ENCODE measurements at places on chromosomes 7 and 10. TPM values are rescaled to one million over a fixed set of nuclear protein-coding genes. Genes with fewer than 3 reads are reported as not detected.
A peak's percentile ranks its signal among the peaks of the same experiment; 100 is the strongest.

DNA sequence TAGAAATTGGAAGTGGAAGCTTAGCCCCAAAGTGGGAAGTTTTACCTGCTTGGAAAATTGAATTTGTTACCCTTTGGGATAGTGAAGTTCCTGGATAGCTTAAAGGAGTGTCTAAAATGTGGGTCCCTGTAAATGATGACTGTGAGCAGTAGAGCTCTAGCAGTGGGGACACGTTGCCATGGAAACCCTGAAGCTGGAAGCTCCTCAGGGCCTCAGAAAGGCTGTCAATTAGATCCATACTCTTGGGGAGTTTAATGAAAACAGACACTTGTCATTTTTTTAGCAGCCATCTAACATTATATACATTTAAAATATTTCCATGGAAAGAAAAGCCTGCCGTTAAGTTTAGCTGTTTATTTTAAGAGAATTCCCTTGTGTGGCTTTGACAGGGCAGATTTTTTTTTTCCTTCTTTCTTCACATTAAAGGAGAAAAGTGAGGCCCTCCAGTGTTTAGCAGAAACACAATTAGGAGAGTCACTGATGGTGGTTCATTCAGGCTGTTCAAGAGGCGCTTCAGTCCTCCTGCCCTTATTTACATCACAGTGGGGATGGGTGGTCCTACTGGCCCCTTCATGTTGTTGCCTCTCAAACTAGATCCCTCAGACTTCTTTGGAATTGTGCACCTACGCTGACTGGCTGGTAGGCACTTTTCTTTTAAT, 518.4 kb downstream of the CCSER2 start:
- no peaks in the 10 kb centered on the region for H3K4me1 ChIP-seq
- no peaks in the 10 kb centered on the region for H3K36me3 ChIP-seq
- H3K27me3 ChIP-seq, result no peaks in the 10 kb centered on the region
- no peak overlapping the region for H3K4me3 ChIP-seq

The PRTFDC1 gene
- total RNA-seq, result 66.5 TPM

The HOGA1 gene
- 0.67 TPM for total RNA-seq

The SEC61A2 gene
- total RNA-seq, result 34.1 TPM

- no peak for DNase-seq
- no peak overlapping the region for H3K27ac ChIP-seq
- H3K4me3 ChIP-seq, result no peak overlapping the region
- no peaks in the 10 kb centered on the region for H3K27me3 ChIP-seq
These were observed 52.4 kb downstream of the ARMH3 start for GRCh38 chr10:102003541-102003940.

DNA sequence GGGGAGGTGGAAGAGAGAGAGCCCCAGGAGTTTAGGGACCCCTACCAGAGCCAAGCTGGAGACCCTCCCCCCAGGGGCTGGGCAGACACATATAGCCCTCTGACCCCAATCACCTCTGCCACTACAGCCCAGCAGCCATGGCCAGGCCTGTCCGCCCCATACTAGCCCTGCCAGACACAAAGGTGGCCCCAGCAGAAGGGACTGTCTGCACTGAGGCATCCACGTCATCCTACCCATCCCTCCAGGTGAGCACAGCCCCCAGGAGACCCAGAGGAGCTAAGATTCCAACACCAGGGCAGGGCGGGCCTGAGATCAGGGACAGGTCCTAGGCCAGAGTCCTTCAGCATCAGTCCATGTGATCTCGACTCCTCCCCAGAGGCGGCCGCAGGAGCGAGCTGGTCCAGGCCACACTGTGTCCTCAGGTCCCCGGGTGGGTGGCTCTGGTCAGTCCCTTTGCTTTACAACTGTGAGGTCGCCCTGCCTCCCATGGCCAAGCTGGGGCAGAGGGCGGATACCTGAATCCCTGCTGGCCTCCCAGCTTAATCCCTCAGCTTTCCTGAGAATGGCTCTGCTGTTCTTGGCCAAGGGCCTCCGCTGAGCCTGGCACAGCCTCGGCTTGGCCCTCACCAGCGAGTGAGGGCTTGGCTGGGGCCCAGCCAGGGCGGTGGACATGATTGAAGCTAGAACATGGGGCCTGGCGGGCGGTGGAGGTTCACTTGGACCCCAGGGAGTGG, 14.3 kb upstream of the ELN start:
- H3K4me3 ChIP-seq, result no peak overlapping the region
- H3K27ac ChIP-seq, result no peak overlapping the region
- no peak for DNase-seq

DNA sequence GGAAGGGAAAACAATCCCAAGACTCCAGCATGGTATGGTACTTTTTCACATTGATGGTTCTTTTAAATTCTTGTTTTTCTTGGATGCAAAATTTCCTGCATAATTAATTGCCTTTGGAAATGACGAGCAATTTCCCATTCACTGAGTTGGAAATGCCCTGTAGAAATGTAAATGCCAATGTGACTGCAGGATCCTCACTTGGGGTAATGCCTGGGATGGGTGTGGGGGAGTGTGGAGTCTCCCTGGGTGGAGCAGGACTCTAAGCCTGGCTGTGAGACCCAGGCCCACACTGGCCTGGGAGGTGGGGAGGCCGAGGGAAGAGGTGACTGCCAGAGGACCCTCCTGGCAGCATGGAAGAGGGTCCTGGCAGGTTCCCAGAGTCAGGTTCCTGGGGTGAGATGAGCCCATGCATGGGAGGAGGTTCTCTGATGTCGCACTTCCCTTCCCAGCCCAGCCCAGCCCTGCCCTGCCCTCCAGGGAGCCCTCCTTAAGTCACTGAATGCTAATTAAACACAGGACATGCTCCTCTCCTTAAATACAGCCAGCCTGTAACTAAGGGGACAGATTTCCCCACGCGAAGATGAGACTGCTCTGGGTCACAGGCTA, 157.9 kb downstream of the GFRA1 start:
- no peak overlapping the region for H3K4me3 ChIP-seq
- DNase-seq, result no peak
- H3K27ac ChIP-seq, result no peak overlapping the region
- no peaks in the 10 kb centered on the region for H3K36me3 ChIP-seq
- no peaks in the 10 kb centered on the region for H3K4me1 ChIP-seq

The TMEM176B gene
- total RNA-seq, result 31.4 TPM

- H3K27ac ChIP-seq, result no peak overlapping the region
- no peak overlapping the region for H3K4me3 ChIP-seq
- DNase-seq, result no peak
- H3K4me1 ChIP-seq, result no peaks in the 10 kb centered on the region
These were observed 273.9 kb downstream of the TSPAN12 start for GRCh38 chr7:120583899-120584586.

GRCh38 chr10:23067939-23068775, 27.2 kb upstream of the MSRB2 start:
- H3K27me3 ChIP-seq, result no peaks in the 10 kb centered on the region
- no peaks in the 10 kb centered on the region for H3K36me3 ChIP-seq
- H3K27ac ChIP-seq, result no peak overlapping the region
- no peaks in the 10 kb centered on the region for H3K4me1 ChIP-seq
- peak; percentile 75 for DNase-seq

DNA sequence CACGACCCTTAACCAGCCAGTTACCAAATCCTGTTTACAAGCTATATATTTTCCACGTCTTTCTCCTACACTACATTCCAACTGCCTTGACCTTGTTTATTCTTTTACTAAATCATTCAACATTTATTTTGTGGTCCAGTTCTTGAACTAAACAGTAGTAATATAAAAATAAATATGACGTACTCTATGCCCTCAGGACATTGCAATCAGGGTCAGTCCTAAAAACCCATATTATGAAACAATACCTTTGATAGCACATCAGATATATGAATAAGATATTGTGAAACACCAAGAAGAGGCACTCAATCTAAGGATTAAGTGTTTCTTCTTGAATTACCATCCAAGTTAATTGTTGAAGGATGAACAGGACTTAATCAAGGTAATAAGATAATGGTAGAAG, 52.5 kb upstream of the WNT16 start:
- no peaks in the 10 kb centered on the region for H3K27me3 ChIP-seq
- no peak overlapping the region for H3K27ac ChIP-seq
- no peaks in the 10 kb centered on the region for H3K36me3 ChIP-seq
- no peak overlapping the region for H3K4me3 ChIP-seq
- DNase-seq, result no peak

- H3K27me3 ChIP-seq, result no peaks in the 10 kb centered on the region
- no peak overlapping the region for H3K27ac ChIP-seq
These were observed 17.1 kb downstream of the STEAP4 start for GRCh38 chr7:88289564-88290025.

- H3K27me3 ChIP-seq, result no peaks in the 10 kb centered on the region
- H3K27ac ChIP-seq, result no peak overlapping the region
- no peak overlapping the region for H3K4me3 ChIP-seq
- no peaks in the 10 kb centered on the region for H3K36me3 ChIP-seq
These were observed 66.4 kb upstream of the IFRD1 start for GRCh38 chr7:112383671-112384417.

GRCh38 chr10:122551450-122551849, 9.1 kb upstream of the DMBT1 start:
- H3K4me1 ChIP-seq, result peaks cover 18% of the 10 kb centered on the region
- no peaks in the 10 kb centered on the region for H3K27me3 ChIP-seq
- no peak overlapping the region for H3K4me3 ChIP-seq

The AUTS2 gene
- total RNA-seq, result 37.1 TPM

GRCh38 chr7:112982441-112983063, 104.1 kb downstream of the GPR85 start:
- no peak overlapping the region for H3K4me3 ChIP-seq
- H3K36me3 ChIP-seq, result no peaks in the 10 kb centered on the region
- no peak for DNase-seq
- H3K27ac ChIP-seq, result no peak overlapping the region
- no peaks in the 10 kb centered on the region for H3K27me3 ChIP-seq
- no peaks in the 10 kb centered on the region for H3K4me1 ChIP-seq

The CLDN3 gene
- total RNA-seq, result 19.6 TPM

DNA sequence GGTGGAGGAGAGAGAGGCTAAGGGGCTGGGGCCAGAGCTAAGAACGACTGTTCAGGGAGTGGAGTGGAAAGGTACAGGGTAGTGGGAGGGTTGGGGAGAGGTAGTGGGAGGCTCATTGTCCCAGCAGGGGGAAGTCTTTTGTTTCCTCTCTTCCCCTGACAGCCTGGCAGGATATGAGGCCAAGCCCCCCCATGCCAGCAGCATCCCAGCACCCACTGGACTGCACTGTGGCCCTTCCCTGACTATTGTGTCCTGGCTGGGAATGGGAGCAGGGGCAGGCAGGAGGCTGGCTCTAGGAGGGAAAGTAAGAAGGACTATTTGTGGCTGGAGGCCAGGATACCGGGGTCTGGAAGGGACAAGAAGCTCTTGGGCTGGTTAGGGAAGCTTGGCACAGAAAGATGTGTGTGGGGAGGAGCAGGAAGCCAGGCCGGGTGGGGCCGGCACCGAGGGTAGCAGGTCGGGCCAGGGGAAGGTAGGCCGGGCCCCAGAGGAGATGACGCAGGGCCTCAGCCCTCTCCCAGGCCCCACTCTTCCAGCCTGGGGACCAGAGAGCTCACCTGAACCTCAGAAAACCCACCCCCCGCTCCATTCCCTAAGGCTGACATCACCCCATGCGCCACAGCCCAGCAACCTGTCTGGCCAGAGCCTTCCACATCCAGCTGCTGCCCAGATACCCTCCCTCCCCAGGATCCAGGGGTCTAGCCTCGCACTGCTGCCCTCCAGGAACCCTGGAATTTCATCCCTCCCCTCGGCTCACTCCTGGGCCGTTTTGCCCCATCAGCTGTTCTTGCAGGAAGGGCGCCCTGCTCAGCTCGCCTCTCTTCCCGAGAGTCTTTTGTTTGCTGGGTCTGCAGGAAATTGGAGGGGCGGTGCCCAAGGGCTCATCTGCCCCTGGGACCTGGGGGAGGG, 8.8 kb upstream of the EPHB4 start:
- DNase-seq, result peak; percentile 75
- H3K36me3 ChIP-seq, result no peaks in the 10 kb centered on the region
- peaks cover 22% of the 10 kb centered on the region for H3K4me1 ChIP-seq
- H3K27ac ChIP-seq, result peak overlapping the region; percentile 85
- H3K4me3 ChIP-seq, result no peak overlapping the region

DNA sequence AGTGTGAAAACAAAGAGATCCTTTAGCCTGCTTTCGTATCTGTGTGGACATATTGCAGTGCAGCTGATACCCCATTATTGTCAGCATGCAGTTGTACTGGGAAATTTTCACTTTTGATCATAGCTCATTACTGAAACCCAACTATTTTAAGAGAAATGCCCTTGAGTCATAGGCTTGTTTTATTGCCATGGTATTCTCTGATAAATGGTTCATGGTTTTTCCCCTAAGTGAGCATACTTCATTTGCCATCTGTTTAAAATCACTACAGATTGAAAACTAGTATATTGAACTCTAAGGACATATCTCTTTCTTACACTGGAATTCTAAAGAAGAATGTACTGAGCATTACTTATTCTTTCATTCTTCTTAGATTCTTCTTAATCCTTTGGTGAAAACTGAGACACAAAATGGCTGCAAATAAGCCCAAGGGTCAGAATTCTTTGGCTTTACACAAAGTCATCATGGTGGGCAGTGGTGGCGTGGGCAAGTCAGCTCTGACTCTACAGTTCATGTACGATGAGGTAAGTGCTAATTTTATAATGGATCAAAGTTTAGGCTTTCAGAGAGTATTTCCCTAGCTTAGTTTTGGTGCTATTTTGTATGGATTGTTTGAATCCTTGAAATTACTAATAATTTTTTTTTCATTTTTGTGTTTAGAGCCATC, 63.0 kb downstream of the RALA start:
- peaks cover 5% of the 10 kb centered on the region for H3K4me1 ChIP-seq
- H3K36me3 ChIP-seq, result no peaks in the 10 kb centered on the region
- no peaks in the 10 kb centered on the region for H3K27me3 ChIP-seq
- no peak overlapping the region for H3K27ac ChIP-seq
- DNase-seq, result no peak
- H3K4me3 ChIP-seq, result no peak overlapping the region

DNA sequence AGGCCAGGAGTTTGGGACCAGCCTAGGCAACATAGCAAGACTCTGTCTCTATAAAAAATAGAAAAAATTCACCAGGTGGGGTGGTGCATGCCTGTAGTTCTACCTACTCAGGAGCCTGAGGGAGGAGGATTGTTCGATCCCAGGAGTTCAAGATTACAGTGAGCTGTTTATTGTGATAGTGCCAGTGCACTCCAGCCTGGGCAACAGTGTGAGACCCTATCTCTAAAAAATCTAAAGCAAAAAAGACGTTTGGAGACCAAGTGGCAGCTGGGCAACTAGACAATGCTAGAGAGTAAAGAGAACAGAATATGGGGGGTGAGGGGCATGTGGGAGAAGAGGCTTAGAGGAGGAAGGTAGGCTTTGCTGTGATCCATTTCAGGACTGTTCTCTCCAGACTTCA, 1.4 kb downstream of the PDSS1 start:
- peaks cover 3% of the 10 kb centered on the region for H3K36me3 ChIP-seq
- DNase-seq, result no peak
- H3K27ac ChIP-seq, result peak overlapping the region; percentile 67
- H3K4me1 ChIP-seq, result peaks cover 17% of the 10 kb centered on the region
- H3K4me3 ChIP-seq, result peak overlapping the region; percentile 94
- no peaks in the 10 kb centered on the region for H3K27me3 ChIP-seq

DNA sequence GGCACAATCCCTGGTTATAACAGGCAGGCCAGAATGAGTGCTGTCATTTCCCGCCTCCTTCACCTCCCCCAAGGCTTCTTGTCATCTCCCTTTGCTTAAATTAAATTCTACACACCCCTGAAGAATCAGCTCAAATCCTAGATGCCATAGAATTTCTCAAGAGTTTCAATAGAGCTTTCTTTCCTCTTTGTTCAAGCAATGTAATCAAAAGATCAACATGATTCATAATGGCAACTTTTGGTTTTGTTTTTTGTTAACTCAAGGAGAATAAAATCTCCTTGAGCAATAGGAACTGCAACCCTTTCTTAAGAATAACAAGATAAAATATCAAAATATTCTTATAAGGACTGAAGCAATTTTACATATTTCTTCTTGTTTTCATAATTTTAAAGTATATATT, 180.8 kb upstream of the CDK1 start:
- H3K4me1 ChIP-seq, result no peaks in the 10 kb centered on the region
- no peaks in the 10 kb centered on the region for H3K27me3 ChIP-seq
- no peak for DNase-seq
- H3K4me3 ChIP-seq, result no peak overlapping the region
- no peak overlapping the region for H3K27ac ChIP-seq
- H3K36me3 ChIP-seq, result no peaks in the 10 kb centered on the region
